ENCODE measurements at places on chromosomes 3 and 15.

GRCh38 chr3:41129731-41130130 is 69.6 kb upstream of the CTNNB1 start:
- DNase-seq: no peak

DNA sequence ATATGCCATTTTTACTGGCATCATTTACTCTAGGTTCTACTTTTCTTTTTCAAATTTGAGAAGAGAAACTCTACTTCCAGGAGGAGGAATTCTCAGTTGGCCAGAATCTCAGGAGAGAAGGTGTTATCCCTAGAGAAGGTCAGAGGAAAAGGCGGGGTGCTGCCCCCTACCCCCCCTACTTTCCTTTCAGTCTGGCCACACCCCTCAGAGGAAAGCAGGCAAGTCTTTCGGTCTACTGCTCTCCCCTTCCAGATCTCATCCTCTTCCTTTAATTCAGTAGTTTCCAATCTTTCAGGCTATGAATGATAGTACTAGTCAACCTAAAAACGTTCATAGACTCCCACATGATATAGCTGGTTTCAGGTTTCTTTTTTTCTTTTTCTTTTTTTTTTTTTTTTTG is 366.5 kb upstream of the TBL1XR1 start:
- DNase-seq: no peak

DNA sequence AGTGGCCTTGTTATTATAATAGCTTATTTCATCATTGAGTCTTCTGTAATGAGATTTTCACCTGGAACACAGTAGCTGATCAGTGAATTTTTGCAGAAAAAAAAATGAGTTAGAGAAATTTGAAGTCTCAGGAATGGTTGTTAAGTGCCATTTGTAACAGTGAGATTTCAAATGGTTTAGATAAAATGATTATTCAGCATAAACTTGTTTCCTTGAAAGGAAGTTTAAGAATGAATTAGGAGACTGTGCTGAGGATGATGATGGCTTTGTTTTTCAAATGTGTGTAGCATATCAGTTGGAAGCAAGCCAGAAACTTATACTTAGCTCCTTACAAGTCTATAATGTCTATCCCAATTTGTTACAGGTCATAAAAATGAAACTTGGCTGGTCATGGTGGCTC is 225.1 kb downstream of the LRRC3B start:
- no peak for DNase-seq

DNA sequence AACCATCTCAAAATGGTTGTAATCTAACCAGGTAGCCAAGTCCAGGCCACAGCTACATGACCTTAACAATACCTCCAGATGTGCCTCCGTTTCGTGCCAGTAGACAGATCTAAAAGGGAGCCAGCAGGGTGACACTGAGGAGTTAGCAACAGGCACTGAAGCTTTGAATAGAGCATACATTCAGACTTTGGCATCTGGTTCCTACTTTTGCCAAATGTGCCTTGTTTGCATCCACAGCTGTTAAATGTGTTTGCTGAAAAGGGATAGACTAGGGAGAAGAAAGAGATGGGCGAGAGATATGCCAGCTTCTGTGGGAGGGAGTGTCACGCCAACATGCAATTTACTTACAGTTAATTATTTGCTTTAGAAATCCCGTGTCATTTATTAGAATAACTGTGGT is 1433.9 kb upstream of the CADM2 start:
- DNase-seq: no peak

GRCh38 chr3:52872245-52872644 is 25.1 kb downstream of the STIMATE start:
- DNase-seq: no peak

- no peak for DNase-seq
These were observed 8.4 kb upstream of the IL1RAP start for GRCh38 chr3:190505381-190506003.

DNA sequence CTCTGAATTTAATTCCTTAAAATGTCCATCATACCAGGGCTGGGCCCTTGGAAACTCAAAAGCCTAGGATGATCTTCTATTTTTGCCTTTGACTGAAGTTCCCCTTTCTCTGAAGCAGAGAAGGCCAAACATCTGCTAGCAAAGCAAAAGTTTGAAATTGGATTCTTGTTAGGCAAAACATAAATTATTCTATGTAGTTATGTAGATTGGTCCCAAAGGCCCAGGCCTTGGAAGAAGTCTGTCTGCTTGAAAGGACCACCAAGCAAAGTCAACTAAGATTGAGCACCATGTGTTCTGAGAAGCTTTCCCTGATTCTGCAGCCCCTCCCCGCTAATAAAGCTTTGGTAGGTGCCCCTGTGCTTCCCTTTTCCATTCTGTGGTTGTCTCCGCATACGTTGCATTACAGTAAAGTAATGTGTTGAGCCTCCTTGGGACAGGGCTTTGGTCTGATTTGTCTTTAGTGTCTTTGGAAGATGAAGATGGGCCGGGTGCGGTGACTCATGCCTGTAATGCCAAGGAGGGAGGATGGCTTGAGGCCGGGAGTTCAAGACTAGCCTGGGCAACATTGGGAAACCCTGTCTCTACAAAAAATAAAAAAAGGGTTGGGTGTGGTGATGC is 56.4 kb downstream of the RPL39L start:
- DNase-seq: no peak

DNA sequence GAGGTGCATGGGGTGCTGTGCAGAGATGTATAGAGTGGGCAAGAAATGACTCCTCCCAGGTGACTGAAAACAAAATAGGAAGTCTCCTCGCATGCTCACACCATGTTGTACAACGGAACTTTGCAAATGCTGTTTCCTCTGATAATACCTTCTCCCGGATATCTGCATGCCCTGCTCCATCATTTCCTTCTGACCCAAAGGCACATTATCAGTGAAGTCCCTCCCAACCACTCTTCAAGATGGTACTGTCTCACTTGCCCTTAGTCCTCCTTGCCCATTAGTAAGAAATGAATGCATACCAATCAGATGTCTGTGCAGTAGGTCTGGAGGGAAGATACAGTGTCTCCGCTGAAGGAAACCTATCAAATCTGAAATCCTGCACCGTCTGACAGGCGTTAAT is 12.0 kb downstream of the TMED3 start:
- no peak for DNase-seq

- DNase-seq: peak; percentile 82
These were observed at the start of gene PLSCR2 for GRCh38 chr3:146469150-146470017. TSS of gene PLSCR2 (minus strand) at chr3:146469561. CDS start at chr3:146459904, 9,657 bp downstream.

GRCh38 chr3:37377670-37378069 is 203.3 kb upstream of the LRRFIP2 start:
- no peak for DNase-seq

GRCh38 chr3:177333533-177334520 is 136.5 kb upstream of the TBL1XR1 start:
- DNase-seq: no peak

DNA sequence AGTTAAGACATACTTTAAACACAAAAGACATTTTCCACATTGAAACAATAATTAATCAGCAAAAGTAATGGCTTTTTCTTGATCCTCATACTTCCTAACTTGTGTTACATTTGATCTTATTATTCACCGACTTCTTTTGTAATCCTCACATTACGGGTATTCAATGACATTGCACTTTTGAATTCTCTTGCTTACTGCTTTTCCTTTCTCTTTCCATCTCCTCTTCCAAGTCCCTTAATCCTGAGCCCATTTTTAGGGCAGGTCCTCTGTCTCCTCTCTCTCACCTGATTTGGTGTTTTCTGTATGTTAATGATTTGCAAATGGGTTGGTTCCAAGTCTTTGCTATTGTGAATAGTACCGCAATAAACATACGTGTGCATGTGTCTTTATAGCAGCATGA is 48.5 kb upstream of the RAP2B start:
- DNase-seq: no peak

DNA sequence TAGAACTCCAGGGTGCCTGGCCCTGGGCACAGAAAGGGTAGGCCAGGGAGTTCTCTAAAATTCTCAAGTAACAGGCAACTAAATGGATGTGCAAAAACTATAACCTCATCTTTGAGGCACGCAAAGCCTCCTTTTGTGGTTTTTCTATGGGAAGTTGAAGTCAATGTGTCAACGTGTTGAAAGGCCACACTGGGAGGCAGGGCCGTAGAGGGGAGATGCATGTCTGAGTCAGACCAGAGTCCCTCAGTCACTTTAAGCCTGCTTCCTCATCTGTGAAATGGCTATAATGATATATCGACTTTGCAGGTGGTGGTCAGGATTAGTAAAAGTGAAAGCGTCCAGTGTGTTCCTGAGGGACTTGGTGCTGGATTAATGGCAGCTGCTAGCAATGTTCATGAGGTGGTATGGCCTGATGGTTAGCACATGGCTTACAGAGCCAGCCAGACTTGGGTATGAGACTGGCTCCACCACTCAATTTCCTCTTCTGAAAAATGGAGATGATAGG is 17.0 kb downstream of the TGM5 start:
- no peak for DNase-seq

DNA sequence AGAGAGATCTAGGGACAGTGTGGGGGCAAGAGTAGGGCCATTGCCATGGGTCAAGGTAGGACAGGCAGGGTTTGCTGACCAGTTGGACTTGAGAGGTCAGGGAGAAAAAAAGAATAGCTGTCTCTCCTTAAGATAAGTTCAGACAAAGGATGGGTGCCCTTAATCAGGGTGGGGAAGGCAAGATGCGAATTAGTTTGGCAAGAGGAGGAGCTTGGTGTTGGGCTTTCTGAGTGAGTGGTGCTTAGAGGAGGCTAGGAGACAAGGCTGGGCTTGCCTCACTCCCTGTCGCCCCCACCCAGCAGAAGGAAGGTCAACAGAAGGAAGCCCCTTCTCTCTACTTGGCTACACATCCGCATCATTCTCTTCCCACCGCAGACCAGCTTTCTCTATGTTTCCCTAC is 53.9 kb upstream of the CTDSPL start:
- no peak for DNase-seq

GRCh38 chr3:142459929-142460328 is 12.1 kb upstream of the XRN1 start:
- no peak for DNase-seq

GRCh38 chr15:25850154-25851111 is 12.7 kb downstream of the ATP10A start:
- DNase-seq: peak; percentile 83

GRCh38 chr15:65416845-65417416 is 5.8 kb downstream of the IGDCC4 start:
- DNase-seq: peak; percentile 93

DNA sequence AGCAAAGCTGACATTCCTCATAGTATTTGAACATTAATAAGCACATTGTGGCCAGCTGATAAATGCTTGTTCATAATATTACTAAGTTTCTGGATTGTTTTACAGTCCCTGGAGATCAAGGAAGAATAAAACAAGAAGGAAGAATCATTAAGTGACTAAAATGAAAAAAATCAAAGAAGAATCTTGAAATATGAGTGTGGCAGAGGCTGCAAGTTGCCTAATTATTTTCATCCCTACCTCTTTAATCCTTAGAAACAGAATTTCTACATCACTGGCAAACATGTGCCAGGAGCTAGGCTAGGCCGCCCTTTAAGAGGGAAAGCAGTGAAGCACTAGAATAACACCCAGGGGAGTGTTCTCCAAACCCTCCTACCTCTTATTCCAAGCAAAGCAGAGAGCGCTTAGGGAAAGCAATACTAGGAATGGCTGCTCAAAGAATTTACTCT is 98.9 kb downstream of the MAGI1 start:
- peak; percentile 36 for DNase-seq

DNA sequence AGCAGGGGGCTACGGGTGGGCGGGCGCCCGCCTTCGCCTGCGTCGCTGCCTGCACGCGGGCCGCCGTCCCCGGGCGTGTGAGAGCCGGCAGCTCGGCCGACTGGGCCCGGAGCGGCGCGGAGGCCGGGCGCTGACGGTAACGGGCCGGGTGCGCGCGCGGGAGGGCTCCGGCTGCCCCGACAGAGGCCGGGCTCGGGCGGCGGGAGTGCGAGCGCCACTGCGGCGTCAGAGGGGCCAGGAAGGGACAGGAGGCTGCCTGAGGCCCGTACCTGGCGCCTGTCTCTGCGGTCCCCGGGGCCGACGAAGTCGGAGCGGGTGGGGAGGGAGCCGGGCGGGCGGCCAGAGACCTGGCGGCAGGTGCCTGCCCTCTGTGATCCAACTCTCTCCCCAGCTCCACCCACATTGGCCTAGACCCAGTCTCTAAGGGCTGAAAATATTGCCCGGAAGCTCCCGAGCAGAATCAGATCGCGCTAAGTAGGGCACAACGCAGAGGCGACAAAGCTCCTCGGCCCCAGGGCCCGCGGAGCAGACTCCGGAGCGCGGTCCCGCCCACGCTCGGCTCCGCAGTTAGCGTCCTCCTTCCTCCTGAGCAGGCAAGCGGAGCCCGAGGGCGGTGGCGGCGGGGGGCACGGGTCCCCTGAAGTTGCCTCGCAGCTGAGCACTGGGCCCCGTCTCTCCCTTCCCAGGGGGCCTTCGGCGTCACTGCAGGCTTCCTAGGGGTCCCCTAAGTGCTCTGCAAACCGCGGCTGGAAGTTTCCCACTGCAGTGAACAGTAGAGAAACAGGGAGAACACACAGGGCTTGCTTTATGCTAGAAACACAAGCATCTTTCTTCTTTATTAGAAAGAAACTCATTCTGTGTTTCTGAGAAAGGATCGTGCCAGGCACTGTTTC is at the start of gene MAN2A2:
MAN2A2 (plus strand) TSS at position 463 of the 893 bp plus-strand sequence. CDS start 906 bp downstream, outside the sequence.
- peak; percentile 86 for DNase-seq

DNA sequence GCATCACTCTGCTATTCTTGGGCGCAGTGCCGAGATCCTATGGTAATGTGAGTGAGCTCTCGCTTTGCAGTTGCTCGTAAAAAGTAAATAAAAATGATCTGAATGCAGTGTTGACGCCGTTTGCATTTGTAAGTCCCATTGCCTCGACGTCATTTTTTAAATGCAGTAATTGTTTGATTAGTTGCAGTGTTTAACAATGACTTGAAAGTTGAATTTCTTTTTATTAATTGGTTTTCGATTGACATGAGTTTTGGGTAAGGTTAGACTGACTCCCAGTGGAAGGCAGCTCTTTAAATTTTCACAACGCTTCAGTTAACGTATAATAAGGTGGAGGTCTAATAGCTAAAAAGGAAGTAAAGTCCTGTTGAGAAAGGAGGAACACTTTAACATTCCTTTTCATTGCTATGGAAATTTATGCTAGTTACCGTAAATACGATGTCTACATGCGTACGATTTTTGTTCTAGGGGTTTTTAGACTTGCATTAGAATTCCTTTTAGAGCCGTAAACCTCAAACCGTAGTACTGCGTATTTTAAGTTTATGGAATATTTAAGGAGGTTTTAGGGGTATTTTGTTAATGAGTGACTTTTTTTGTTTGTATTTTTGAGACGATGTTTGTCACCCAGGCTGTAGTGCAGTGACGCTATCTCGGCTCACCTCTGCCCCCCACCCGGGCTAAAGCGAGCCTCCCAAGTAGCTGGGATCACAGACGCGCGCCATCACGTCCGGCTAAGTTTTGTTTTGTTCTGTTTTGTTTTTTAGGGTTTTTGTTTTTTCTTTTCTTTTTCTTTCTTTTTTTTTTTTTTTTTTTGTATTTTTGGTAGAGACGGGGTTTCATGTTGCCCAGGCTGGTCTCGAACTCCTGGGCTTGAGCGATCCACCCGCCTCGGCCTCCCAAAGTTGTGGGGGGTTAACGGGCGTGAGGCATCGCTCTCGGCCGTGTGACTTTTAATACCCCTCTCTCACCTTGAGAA is 1.4 kb downstream of the MORF4L1 start:
- no peak for DNase-seq

- DNase-seq: no peak
These were observed 5.2 kb downstream of the CD200 start for GRCh38 chr3:112338021-112338726.
